ENCODE measurements at places on chromosomes 7 and 10.

- peak; percentile 70 for DNase-seq
These were observed 24.9 kb downstream of the MTURN start for GRCh38 chr7:30159698-30160143.

DNA sequence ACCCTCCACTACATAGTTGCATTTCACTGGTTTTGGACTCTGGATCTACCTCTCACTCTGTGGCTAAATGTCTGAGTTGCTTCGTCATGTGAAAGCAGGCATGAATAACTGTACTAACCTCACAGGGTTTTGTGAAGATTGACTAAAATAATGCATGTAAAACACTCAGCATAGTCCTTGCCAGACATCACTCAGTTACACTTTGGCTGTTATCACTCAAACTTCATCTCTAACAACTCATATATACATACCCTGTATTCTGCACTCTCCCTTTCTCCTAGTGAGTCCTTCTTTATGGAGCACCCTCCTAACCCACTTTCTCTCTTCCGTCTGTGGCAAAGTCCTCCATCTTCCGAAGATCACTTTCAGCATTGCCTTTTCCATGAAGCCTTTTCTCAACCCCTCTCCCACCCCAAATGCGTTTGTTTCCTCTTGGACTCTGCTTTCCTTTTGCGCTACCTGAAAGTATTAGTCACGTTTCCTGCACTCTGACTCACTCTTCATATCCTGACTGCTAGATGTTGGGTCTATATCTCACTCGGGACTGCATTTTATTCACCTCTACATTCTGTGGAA, 72.6 kb downstream of the OSBPL3 start:
- peak; percentile 90 for DNase-seq

GRCh38 chr7:32033006-32033405, 37.2 kb downstream of the PDE1C start:
- DNase-seq = no peak

GRCh38 chr10:11224321-11224720, 206.6 kb downstream of the CELF2 start:
- DNase-seq = no peak

- DNase-seq = no peak
These were observed 185.9 kb downstream of the CRPPA start for GRCh38 chr7:16235147-16236114.

- no peak for DNase-seq
These were observed 27.0 kb downstream of the SNX13 start for GRCh38 chr7:17913250-17913649.

- peak; percentile 79 for DNase-seq
These were observed 95.7 kb downstream of the CTTNBP2 start for GRCh38 chr7:117777335-117778142.

DNA sequence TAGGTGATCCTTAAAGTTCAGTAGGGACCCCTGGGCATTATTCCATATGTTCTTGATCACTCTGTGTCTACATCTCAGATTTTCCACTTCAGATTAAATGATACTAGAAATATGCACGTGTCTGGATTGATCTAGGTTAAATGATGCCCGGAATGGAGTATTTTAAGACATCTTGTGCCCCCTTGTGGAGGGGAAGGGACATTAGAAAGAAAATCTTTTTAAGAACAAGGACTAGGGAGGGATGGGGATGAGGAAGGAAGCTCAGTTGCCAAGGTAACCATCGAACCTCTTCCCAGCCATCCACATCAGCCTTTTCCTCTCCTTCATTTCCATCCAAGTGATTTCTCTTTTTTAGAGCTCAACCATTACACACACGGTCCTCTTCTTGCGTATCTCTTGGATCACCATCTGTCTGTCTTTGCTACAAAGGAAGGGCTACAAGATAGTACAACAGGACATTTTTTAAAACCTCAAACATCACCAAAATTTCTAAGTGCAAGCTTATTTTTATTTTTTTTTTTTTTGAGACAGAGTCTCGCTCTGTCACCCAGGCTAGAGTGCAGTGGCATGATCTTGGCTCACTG, 40.5 kb downstream of the PRSS2 start:
- DNase-seq = peak; percentile 57

DNA sequence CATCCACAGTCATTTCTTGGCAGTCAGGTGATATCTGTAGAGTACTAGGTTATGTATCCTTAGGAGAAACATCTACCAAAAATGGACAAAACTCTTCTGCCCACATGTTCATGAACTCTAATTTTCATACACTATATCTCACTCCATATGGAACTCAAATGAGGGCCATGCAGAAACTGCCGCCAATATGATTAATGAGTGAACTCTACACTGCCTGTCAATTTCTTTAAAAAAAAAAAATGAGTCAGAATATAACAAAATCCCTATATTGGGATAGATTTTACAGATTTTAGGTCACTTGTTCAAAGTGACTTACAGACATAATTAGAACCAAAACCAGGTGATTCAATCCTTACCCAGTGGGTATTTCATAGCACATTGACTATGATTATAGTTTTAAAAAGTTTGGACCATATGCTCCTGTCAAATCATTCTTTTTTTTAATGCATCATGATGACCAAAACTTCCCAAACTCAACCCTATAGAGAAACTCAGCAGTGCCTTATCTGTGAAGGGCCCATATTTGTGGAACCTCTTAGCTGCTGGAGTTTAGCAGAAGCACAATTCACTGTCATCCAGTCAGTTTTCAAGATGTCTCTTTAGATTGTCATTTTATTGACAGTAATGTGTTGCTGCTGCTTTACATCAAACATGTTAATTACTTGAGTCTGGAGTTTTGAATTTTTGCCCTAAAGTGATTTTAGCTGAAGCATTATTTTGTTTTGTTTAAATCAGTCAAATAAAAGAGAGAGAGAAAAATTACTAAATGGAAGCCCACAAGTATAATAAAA, 11.1 kb downstream of the LRRN3 start:
- no peak for DNase-seq

DNA sequence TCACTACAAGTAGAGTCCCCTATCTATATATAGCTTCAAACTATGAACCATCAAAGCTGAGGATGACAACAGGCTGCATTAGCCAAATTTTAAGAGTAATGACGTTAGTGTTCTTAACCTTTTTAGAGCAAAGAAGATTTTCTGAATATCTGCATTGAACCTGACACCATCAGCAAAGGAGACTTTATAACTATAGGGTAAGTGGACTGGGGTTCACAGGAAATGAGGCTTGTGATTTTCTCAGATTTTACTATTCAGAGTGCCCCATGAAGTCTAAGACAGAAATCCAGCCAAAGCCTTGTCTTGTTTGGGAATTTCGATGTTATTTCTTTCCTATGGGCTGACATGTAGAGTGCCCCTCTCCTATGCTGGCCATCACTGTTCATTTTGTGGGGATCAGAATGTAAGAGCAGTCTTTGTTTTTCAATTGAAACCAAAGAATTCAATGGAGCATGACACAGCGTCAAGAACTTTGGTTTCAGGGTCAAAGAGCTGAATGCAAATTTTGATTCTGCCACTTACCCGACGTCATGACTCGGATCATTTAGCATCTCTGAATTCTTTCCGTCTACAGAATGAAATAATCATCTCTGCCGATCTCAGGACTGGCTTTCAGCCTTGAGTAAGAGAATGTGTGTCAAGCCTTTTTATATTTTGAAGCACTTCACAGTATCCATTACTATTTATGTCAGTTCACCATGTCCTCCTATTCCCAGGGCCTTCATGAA, 52.7 kb downstream of the DENND11 start:
- peak; percentile 80 for DNase-seq

GRCh38 chr7:116629051-116629463, 42.9 kb upstream of the MET start:
- peak; percentile 84 for DNase-seq

DNA sequence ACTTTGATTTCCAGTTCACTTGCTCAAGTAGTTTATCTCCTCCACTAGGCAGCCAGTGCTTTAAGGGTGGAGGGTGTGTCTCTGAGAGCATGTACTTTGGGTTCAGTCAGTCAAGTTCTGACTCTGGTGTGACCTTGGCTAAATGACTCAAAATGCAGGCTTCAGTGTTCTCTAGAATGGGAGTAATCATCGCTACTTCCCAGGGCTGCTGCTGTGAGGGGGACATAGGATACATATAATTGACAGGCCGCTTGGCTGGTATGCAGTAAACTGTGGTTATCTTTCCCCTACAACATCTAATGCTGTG, 3.5 kb downstream of the PTPRE start:
- DNase-seq = no peak

DNA sequence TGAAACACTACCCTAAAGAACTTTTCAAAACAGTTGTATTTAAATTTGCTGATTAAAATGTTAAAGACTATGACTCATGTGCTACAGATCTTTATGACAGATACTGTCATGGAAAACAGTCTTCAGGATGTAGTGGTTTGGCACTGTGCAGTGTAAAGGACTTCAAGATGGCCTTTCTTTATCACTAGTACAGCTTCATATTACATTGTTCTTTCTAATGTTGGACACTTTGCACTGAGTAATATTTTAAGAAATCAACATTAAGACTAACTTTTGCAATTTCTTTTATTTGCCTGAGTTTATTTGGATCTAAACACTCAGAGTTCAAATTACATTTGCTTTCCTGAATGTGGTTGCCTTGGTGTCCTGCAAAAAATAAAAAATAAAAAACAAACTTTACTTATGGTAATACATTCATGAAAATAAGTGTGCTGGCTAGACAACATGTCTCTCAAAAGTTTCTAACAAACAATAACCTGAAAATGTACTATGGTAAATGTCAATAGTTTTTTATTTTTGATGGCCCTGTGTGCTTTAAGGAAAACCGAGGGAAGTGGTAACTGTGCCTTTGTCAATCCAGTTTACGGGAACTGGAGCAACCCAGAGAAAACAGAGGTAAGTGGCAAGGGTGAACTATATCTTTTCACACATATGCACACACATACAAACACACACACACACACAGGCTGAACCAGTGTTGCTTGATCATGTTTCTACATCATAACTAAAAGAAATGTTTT, 85.9 kb upstream of the PLXDC2 start:
- no peak for DNase-seq

GRCh38 chr10:12872577-12872976, 128.9 kb downstream of the CCDC3 start:
- DNase-seq = no peak

DNA sequence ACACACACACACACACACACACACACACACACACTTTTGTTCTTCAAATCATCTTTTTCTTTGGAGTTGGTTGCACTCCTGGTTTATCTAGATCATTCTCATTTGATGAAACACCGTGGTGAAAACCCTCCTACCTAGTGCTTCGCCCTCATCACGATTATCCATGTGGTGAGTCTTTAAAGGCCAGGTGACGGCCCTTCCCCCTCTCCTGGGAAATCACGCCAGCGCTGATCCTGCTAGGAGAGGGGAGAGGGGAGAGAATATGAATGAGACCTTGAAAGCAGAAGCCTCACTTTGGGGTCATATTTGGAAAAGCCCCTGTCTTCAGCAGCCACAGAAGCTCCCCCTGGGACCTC, 103.9 kb upstream of the LRRC4 start:
- no peak for DNase-seq

DNA sequence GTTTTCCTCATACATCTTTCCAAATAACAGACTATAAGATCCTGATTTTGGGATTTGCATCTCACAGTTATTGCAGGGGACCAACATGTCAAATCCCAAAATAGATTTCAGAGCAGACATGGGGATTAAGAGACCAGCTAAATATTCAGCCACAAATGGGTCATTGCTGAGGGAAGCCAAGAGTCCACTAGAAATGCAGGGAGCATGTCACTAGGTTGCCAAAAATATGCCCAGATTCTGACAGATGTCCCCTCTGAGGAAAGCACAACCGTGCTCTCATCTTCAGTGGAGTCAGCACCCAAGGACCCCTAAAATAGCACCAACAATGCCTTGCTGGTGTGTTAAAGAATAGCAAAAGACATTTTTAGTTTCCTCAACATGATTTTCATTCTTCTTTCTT, 56.2 kb upstream of the AGK start:
- no peak for DNase-seq

- no peak for DNase-seq
These were observed 204.7 kb downstream of the DNAJB6 start for GRCh38 chr7:157541295-157542067.

GRCh38 chr7:830069-830468, 2.2 kb upstream of the SUN1 start:
- no peak for DNase-seq

- DNase-seq = no peak
These were observed 49.8 kb upstream of the PDZD8 start for GRCh38 chr10:117424883-117425649.

- DNase-seq = no peak
These were observed 90.8 kb downstream of the ZFAND4 start for GRCh38 chr10:45581582-45582385.
